ENCODE measurements at places on chromosomes 7 and 10. TPM values are rescaled to one million over a fixed set of nuclear protein-coding genes. Genes with fewer than 3 reads are reported as not detected.

The GJD4 gene
- total RNA-seq: not detected

The EPHA1 gene
- 22.3 TPM for total RNA-seq

The DOCK1 gene
- total RNA-seq: 81.7 TPM

The CUZD1 gene
- 0.54 TPM for total RNA-seq

The SEMA3E gene
- total RNA-seq: 1.1 TPM

The SEC61A2 gene
- 8.9 TPM for total RNA-seq

The ADAM22 gene
- 7.9 TPM for total RNA-seq

The RAB19 gene
- total RNA-seq: 11.5 TPM

The TMEM196 gene
- total RNA-seq: 0.06 TPM

DNA sequence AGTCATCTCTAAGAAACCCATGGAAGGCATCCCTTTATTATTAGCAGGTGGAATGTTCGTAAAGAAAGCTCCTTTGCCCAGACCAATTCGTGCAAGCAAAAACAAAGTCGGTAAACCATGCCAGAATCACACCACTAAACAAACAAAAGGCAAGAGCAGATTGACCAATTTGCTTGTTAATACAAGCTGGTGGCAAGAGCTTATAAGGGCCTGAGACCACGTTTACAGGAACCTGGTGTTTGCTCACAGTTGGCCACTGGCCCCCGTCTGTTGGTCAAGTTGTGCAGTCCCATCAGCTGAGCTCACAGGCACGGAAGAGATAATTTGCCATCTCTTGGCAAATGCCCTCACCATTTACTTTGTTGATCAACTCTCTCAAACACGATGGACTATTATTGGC is 342.2 kb upstream of the MKI67 start:
- no peak for DNase-seq
- no peaks in the 10 kb centered on the region for H3K36me3 ChIP-seq
- H3K27me3 ChIP-seq: no peaks in the 10 kb centered on the region
- no peak overlapping the region for H3K27ac ChIP-seq

DNA sequence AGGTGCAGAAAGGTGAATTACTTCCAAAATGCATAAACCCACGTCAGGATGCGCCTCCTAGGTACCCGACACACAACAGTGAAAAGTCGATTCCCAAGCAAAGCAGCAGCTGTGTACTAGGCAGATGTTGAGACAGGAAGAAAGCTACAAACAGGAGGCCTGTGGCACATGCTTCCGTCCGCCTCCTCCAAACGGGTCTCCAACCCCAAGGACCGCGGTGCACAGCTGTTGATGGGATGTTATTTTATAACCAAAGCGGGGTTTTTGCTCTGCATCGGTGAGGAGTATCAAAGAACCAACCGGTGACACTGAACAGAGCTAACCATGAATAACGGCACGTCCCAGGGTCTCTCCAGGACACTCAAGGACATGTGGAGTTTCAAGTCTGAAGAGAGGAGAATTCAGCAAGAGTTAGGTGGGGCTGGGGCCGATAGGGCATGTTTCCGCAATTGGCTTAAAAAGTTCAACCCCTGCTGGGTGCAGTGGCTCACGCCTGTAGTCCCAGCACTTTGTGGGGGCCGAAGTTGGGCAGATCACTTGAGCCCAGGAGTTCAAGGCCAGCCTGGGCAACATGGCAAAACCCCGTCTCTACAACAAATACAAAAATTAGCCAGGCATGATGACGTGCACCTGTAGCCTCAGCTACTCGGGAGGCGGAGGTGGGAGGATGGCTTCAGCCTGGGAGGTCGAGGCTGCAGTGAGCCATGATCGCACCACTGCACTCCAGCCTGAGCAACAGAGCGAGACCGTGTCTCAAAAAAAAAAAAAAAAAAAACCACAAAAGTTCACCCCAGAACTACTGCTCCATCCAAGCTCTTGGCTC is 108.0 kb downstream of the SMURF1 start:
- no peaks in the 10 kb centered on the region for H3K27me3 ChIP-seq
- peaks cover 8% of the 10 kb centered on the region for H3K36me3 ChIP-seq
- no peak for DNase-seq
- H3K4me3 ChIP-seq: no peak overlapping the region
- H3K27ac ChIP-seq: no peak overlapping the region
- peaks cover 3% of the 10 kb centered on the region for H3K4me1 ChIP-seq

- peak; percentile 77 for DNase-seq
- H3K4me1 ChIP-seq: no peaks in the 10 kb centered on the region
- no peak overlapping the region for H3K27ac ChIP-seq
- peaks cover 3% of the 10 kb centered on the region for H3K27me3 ChIP-seq
These were observed 46.2 kb downstream of the GPAM start for GRCh38 chr10:112137154-112137987.

- H3K27ac ChIP-seq: no peak overlapping the region
- no peaks in the 10 kb centered on the region for H3K27me3 ChIP-seq
- DNase-seq: no peak
- H3K4me1 ChIP-seq: no peaks in the 10 kb centered on the region
- no peaks in the 10 kb centered on the region for H3K36me3 ChIP-seq
These were observed 283.5 kb downstream of the ABCA13 start for GRCh38 chr7:48454750-48455192.

GRCh38 chr10:109894516-109894915 is 28.8 kb downstream of the XPNPEP1 start:
- H3K4me3 ChIP-seq: no peak overlapping the region
- peak overlapping the region; percentile 41 for H3K27ac ChIP-seq
- DNase-seq: no peak
- peaks cover 18% of the 10 kb centered on the region for H3K4me1 ChIP-seq

- H3K36me3 ChIP-seq: no peaks in the 10 kb centered on the region
- H3K27me3 ChIP-seq: no peaks in the 10 kb centered on the region
- no peak overlapping the region for H3K4me3 ChIP-seq
- DNase-seq: no peak
- no peak overlapping the region for H3K27ac ChIP-seq
- H3K4me1 ChIP-seq: no peaks in the 10 kb centered on the region
These were observed 115.1 kb downstream of the GNAI1 start for GRCh38 chr7:80249619-80250295.

DNA sequence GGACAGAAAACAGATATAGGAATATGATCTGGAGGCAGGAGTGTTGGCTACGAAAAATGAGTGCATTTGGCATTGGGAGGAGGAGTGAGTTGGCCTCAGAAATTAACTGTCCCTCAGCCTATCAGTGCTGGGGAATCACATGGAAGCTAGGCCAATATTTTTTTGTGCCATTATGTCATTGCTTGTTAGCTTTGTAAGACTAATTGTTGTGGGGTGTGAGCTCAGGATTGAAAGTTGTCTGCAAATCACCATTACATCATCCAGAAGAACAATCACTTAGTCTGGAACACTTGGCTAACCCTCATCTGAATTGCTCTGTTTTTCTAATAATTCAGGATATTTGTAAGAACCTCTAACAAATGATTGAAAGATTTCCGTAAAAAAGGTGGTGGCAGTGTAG is 45.2 kb upstream of the SEMA3D start:
- H3K27me3 ChIP-seq: no peaks in the 10 kb centered on the region
- no peaks in the 10 kb centered on the region for H3K36me3 ChIP-seq
- no peak overlapping the region for H3K27ac ChIP-seq
- H3K4me1 ChIP-seq: no peaks in the 10 kb centered on the region

DNA sequence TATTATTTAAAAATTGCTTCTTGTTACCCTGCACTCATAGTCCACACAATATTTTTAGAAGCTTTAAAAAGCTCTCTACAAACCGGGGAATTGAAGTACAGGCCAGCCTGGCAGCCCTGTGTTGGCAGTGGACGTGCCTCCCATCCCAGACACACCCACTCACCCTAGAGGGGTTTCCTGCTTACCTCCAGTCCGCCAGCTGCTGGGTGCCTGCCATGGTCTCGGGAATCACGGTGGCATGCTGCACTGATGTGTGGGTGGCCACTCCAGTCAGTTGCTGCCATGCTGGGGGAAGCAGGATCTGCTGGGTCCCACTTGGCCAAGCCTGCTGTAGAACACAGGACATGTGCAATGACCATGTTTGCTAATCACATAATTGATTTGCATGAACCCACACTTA is 80.4 kb downstream of the CLEC2L start:
- H3K27me3 ChIP-seq: no peaks in the 10 kb centered on the region
- no peak for DNase-seq
- H3K36me3 ChIP-seq: peaks cover 49% of the 10 kb centered on the region
- H3K4me3 ChIP-seq: no peak overlapping the region

- peaks cover 10% of the 10 kb centered on the region for H3K36me3 ChIP-seq
- H3K27me3 ChIP-seq: no peaks in the 10 kb centered on the region
- no peak overlapping the region for H3K4me3 ChIP-seq
- DNase-seq: no peak
- H3K27ac ChIP-seq: no peak overlapping the region
These were observed 161.9 kb downstream of the SGMS1 start for GRCh38 chr10:50461834-50462233.

DNA sequence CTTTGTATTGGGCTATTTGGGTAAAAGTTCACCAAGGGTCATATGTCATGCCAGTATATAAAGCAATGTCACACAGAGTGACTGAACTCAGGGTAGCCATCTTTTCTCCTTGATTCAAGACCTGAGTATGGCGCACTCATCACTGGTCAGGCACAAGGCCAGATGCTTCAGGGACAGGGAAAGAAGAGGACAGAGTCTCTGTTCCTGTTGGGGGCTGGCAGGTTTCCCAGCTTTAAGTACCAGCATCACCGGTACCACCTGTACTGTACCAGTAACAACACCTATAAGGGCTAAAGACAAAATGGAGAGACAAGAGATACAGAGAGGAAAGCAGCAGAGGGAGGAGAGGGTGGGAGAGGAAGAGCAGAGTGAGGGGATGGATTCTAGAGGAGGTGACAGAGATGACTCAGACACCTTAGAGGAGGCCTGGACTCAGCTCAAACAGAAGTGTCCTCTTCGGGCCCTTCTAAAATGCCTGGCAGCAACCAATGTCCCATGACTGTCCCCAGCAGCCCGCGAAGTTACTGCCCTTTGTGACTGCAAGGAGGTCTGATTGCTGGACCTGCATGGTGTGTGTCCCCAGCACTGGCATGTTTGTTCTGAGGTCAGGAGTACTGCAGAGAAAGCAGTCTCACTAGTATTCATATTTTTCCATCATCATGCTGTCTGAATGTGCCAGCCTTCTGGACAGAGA is 191.3 kb downstream of the MYOF start:
- H3K27ac ChIP-seq: no peak overlapping the region
- no peak for DNase-seq
- no peak overlapping the region for H3K4me3 ChIP-seq
- no peaks in the 10 kb centered on the region for H3K36me3 ChIP-seq
- H3K4me1 ChIP-seq: no peaks in the 10 kb centered on the region
- H3K27me3 ChIP-seq: no peaks in the 10 kb centered on the region

DNA sequence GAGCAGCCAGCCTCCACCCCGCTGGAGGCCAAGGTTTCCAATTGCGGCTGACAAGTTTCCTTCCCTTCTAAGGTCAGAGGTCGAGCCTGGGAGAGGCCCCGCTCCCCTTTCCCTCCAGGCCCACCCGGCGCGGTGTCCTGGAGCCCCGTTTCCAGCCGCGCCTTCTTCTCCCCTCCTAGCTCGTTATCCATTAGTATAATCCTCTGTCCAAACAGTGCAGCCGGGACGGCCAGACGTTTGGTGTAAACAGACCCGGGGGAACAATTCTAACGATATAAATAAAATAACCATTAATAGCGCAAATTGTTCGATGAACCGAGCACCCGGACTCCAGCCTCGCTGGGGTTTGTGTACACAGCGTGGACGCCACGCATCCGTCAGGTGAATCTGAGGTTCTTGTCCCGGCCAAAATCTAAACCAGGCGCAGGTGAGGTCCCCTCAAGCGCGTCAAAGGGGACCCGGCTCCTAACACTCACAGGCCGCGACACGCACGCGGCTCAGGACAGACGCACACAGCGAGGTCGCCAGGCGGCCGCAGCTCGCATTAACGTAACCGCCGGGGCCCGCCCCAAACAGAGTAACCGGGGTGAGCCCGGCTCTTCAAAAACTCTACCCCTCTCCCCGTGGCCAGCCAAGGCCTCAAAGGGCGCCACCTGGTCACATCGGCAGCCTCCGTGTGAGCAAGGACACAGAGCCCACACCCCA is 10.8 kb upstream of the NKX2-3 start:
- H3K27me3 ChIP-seq: peaks cover 67% of the 10 kb centered on the region
- H3K27ac ChIP-seq: no peak overlapping the region
- no peaks in the 10 kb centered on the region for H3K36me3 ChIP-seq
- peak; percentile 47 for DNase-seq

DNA sequence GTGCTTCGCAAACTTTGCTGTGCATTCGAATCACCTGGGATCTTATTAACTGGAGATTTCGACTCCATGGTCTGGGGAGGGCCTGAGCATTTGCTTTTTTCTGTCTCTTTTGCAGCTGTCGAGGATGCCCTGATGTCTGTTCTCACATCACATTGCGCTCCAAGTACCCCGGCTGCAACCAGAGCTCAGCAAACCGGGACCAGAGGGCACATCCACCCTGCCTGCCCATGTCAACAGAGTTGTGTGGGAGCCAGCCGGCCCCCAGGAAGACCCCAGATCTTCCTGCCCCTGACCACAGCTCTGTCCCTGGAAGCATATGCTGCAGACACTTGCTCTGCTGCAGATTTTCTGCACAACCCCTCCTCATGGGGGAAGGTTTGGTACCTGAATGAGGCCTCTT is 180.8 kb downstream of the ADARB2 start:
- no peaks in the 10 kb centered on the region for H3K36me3 ChIP-seq
- no peak overlapping the region for H3K27ac ChIP-seq
- H3K4me1 ChIP-seq: no peaks in the 10 kb centered on the region
- no peaks in the 10 kb centered on the region for H3K27me3 ChIP-seq
- H3K4me3 ChIP-seq: no peak overlapping the region

- H3K27ac ChIP-seq: no peak overlapping the region
- no peak overlapping the region for H3K4me3 ChIP-seq
- no peak for DNase-seq
- H3K36me3 ChIP-seq: no peaks in the 10 kb centered on the region
- H3K27me3 ChIP-seq: no peaks in the 10 kb centered on the region
- H3K4me1 ChIP-seq: no peaks in the 10 kb centered on the region
These were observed 51.6 kb downstream of the CYCS start for GRCh38 chr7:25073451-25073850.

Measured in kidney (tissue), 22 donors.